ENCODE measurements at places on chromosomes 3 and 15.

- no peak for DNase-seq
These were observed 69.6 kb downstream of the ASB7 start for GRCh38 chr15:100671858-100672543.

- DNase-seq = no peak
These were observed 545.4 kb upstream of the IL12A start for GRCh38 chr3:159443266-159443665.

GRCh38 chr3:40546816-40547215 is 22.1 kb downstream of the ZNF621 start:
- no peak for DNase-seq

- DNase-seq = no peak
These were observed 525.1 kb upstream of the GOLIM4 start for GRCh38 chr3:168620854-168621253.

DNA sequence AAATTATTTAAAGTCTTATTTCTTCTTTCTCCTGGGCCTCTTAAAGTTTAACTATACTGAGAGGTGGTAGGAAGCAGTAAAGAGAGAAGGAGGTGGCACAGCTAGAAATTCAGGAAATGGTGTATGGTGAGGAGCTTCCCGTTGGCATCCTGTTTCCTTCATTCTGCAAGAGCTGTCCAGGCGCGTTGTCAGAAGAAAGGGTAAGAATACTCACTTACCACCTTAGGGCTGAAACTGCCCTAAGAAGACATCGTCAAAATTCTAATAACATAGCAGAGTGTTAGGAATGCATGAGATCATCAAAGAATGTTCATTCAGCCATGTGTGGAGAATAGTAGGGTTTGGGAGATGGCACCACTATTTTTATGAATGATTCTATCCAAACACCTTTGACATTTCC is 699.6 kb downstream of the MCTP2 start:
- DNase-seq = no peak

- DNase-seq = no peak
These were observed 5.4 kb upstream of the TBC1D21 start for GRCh38 chr15:73867956-73868355.

- no peak for DNase-seq
These were observed 204.9 kb upstream of the CGNL1 start for GRCh38 chr15:57171426-57171825.

- DNase-seq = no peak
These were observed 1.9 kb downstream of the RTP4 start for GRCh38 chr3:187370051-187370450.

GRCh38 chr15:23606226-23606625 is 40.8 kb downstream of the MKRN3 start:
- DNase-seq = no peak

DNA sequence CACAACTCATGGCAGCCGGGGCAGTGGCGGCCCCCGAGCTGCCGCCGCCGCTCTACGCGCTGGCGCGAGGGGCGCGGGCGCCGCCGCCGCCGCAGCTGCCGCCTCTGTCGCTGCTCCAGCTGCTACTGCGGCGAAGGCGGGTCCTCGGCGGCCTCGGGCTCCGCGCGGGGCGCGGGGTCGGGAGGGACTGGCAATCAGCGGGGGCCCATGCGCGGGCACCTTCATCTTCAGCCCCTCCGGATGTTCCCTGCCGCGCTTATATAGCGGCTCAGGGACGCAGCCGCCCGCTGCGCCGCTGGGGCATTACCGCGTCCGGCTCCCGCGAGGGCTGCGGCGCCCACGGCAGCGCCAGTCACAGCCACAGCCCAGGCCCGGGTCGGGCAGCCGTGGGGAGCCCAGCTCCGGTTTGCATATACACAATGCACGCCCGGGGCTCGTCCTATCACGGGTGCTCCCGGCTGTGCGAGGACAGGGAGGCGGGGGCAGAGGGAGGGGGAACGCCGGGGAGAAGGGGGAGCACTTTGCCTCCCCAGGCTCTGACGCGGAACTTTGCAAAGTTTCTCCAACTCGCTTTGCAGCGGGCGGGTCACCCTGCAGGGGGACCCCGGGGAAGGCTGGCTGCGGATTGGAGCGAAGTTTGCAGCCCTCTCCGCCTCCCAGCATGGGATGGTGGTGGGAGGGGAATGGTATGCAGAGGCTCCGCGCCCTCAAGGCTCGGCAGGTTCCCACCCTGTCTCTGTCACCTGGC is at the start of gene VGLL3:
Gene VGLL3 (minus strand): TSS at position 416 of the 748 bp plus-strand sequence. CDS start 406 bp downstream, at position 10.
- no peak for DNase-seq

- DNase-seq = no peak
These were observed 1.6 kb downstream of the RNF7 start for GRCh38 chr3:141739731-141740130.

GRCh38 chr3:54856271-54856670 is 71.6 kb downstream of the LRTM1 start:
- no peak for DNase-seq

DNA sequence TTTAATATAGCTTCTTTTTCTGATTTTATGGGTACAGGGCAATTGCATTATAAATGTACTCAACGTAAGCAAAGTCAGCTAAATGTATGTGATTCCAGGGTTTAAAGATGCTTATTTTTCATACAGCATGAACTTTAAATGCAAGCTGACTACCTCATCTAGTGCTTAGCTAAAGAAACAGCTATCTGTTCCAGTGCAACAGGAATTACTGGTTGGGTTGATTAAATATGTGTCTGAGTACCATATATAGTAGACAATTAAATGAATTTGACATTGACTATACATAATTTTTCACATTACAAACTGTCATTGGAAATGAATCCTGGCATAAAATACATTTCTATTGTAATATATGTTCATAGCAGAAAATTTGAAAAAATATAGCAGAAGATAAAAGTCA is 26.3 kb upstream of the SV2B start:
- DNase-seq = no peak

DNA sequence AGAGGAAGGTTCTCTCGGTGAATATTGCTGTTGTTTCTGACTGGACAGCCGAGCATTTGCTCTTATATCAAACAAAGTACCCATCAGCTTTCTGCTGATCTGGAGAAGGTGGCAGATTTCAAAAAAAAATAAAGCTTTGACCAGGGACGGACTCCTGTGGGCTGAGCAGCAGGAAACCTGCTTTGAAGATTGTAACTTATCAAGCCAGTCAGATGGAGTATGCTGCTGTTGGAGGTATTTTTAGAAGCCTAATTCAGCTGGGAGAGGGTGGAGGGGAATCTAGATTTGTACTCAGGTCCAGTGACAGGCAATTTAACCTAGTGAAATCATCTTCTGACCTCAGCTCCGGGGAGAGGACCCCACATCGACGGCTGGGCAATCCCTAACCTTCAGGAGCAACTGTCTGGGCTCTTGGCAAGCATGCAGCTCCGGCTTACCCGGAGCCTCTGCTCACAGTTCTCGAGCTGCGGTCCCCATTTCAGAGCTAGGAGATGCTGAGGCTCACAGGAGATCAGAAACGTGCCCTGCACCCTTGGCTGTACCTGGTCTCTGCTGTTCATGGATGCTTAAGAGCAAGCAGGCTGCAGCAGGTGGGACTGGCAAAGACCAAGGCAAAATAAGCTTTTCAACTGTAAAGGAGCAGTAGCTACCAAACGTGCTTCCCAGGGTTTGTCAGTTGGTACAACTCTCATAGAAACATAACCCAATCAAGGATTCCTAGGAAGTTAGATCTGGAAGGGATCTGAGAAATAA is 89.3 kb upstream of the ST8SIA2 start:
- DNase-seq = no peak

GRCh38 chr3:188539631-188540194 is 385.8 kb downstream of the LPP start:
- DNase-seq = no peak

GRCh38 chr15:90664650-90665287 is 52.4 kb upstream of the BLM start:
- DNase-seq = no peak

DNA sequence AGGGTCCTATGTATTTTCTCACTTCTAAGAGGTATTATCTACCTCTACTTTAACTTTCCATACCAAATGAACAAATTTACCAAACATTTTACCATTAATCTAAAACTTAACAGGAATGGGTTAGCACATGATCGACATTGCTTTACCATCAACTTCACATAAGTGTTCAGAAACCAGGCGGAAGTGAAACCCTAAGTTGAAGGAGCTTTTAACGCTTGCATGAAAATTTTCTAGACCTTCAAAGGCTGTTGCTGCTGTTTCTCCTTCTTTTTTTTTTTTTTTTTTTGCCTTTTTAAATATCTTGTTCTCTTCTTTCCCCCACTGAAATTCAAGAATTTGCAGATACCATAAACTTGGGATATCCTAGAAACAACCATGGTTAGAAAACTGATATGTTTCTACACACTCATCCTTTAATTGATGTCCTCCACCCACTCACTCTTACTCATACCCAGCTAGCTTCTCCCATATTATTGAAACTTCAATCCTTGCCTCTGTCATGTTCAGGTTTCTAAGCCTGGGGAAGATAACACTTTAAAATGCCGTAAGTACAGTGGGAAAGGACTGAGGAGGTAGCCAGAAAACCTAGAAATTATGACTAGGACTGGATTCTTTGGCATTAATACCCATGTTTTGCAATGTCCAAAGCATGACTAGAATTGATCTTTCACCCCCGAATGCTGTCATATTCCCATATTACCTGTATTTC is 24.7 kb downstream of the MYO5A start:
- DNase-seq = no peak

- DNase-seq = no peak
These were observed 430.0 kb downstream of the SHQ1 start for GRCh38 chr3:72418244-72418643.

DNA sequence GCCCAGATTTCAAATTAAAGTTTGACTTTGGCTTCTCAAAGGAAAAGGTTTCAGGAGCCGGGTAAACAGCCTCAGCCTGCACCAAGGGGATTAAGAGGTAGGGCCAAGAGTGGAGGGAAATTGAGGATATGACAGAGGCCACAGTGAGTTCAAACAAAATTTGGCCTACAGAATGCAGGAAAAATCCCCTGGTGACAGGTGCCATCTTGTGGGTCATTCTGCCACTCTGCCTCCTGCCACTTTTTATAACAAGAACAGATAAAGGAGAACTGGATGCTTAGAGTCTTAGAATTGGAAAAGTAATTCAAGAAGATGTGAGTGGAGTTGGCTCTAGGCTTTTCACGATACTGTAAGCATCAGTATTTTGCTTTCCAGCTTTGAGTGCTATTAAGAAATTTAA is 253.2 kb downstream of the NR2F2 start:
- DNase-seq = no peak

DNA sequence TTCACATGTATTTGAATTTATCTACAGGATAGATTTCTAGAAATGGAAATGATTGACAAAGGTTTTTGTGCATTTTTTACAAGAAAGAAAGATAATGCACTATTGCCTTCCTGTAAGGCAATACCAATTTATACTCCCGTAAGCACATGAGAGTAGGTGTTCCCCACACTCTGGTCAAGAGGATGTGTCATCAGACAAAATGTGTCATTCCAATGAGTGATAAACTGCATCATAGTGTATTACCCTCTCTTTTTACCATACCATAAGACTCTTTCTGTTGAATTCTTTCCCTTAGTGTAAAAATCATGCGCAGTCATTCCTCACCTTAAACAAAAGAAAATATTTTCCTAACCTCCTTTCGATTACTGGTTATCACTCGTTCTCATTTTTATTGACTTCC is 251.0 kb downstream of the ROBO1 start:
- no peak for DNase-seq

DNA sequence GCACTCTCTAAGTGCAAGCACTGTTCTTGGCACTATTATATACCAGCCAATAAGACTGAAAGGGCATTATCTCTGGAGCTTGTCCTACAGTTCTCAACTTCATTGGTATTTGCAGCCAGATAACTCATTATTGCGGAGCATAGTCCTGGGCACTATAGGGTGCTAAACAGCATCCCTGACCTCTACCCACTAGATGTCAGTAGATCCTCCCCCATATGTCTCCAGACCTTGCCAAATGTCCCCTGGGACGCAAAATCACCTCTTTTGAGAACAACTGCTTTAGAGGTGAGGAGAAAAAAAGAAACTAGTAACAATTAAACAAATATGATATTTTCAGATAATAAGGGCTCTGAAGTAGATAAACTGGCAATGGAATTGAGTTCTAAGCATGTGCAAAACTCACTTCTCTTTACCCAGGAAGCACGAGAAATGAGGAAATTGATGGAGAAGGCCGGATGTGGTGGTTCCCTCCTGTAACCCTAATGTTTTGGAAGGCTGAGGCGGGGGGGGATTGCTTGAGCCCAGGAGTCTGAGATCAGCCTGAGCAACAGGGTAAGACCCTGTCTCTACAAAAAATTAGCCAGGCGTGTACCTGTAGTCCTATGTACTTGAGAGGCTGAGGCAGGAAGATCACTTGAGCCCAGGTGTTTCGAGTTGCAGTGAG is 61.4 kb downstream of the FRMD4B start:
- DNase-seq = peak; percentile 26

GRCh38 chr15:69400850-69401249 is 13.3 kb upstream of the KIF23 start:
- no peak for DNase-seq

DNA sequence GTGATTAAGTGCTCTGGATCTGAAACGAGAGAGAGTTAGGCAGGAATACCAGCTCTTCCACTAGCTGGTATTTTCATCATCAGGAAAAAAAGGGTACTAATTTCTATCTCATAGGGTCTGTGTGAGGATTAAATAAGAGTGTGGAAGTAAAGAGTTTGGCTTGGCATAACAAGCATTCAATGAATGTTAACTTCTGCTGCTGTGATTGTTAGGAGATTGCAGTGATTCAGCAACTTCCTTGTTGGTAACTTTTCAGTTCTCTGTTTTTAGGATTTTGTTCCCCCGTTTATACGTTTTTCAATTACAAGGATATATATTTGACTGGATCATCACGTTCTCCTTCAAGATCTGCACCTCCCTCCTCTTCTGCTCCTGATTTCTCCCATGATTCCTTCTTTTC is 65.9 kb upstream of the MYO5C start:
- DNase-seq = no peak

DNA sequence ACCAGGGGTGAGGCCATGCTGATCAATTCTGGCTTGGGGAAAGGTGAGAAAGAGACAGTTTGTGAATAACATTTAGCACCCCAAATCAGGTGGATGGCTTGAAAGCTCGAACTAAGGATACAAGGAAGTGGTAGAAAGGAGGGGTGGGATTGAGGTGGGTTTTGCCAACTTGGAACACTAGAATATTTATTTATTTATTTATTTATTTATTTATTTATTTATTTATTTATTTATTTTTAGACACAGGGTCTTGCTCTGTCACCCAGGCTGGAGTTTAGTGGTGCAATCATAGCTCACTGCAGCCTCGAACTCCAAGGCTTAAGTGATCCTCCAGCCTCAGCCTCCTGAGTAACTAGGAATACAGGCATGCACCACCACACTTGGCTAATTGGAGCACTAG is 31.0 kb upstream of the THSD4 start:
- DNase-seq = no peak

- no peak for DNase-seq
These were observed 33.6 kb downstream of the MKRN3 start for GRCh38 chr15:23599053-23599452.

DNA sequence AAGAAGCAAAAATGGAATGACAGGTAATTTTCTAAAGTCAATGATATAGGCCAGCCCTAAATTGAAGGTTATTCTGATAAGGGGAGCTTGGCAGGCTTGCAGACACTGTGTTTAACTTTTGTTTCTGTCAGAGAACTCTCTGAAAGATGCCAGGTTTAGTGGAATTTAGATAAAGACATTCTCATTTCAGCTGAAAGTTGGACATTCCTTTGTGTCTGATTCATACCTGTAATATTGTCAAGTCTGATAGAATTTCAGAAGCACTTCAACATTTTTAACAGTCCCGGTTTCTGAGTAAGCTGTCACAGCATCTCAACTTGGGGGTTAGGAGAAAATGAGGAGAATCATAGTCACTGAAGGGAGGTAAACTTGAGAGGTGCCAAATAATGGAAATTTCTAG is 84.0 kb downstream of the DIPK2A start:
- no peak for DNase-seq

GRCh38 chr15:94451466-94451865 is 220.1 kb downstream of the MCTP2 start:
- DNase-seq = no peak

Data from thymus (tissue), 14 donors.